Stimulated activated CD8-positive, alpha-beta memory T cell treated with anti-CD3 and anti-CD28 coated beads, Interleukin-4, amount 100 ng/mL, for 4 hours (primary cell): ENCODE measurements at places on chromosomes 13 and 19.
A peak's percentile ranks its signal among the peaks of the same experiment; 100 is the strongest.

GRCh38 chr13:112643759-112644459 is 45.9 kb upstream of the ATP11A start:
- no peak for DNase-seq

- DNase-seq, result no peak
Measured at GRCh38 chr13:46004491-46004890, 48.1 kb downstream of the ZC3H13 start.

DNA sequence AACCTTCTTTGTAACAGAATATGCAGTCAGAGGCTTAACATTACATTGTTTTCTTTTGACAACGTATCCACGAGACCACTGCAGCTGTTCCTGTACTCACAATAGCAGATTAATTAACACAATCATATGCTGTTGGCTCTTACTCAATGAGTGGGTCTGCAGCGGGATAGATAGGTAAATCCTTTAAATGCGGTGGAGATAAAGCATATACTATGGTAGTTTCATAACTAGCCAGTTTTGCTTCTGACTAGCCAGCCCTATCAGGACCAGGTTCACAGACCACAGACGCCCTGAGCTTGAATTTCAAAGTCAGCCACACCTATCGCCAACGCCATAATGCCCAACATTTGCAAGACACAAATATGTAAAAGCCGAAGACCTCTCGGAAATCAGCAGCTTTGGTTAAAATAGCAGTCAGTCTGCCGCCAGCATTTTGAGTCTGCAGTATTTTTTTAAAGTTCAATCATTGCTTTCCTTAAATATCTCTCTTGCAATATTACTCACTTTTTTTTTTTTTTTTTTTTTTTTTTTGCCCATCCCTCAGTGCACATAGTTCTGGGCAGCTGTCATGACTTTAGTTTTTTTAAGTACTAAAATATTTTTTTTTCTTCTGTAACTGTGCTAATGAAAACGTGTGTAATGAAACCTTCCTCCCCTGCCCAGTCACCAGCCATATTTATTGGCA is 120.5 kb downstream of the ZNF536 start:
- DNase-seq, result no peak

DNA sequence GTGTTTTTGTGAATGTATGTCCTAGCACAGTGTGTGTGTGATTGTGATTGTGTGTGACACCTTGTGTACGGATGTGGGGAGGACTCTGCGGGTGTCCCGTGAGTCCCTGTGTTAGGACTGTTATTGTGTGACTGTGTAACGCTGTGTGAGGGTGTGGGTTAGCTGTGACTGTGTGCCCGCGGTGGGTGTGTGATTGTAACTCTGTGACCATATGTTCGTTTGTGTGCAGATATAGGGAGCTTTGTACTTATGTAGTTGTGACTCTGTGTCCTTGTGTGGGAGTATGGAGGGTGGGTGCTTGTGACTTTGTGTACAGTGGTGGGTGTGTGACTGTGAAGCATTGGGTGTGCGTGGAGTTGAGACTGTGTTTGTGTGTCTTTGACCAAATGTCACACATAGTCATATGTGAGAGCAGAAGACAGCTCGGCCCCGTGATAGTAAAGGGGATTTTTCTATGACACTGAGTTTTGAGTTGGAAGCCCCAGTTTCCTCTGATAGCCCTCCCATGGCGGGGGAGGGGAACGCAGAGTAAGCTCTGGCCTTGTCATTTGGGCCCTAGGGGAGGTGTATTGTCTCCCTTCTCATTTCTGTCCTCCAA is 949 bp upstream of the ZNF260 start:
- DNase-seq, result peak; percentile 2

- no peak for DNase-seq
Measured at GRCh38 chr13:106517109-106517847, 18.2 kb downstream of the EFNB2 start.

GRCh38 chr13:89897681-89898080 is 1449.8 kb upstream of the MIR17HG start:
- DNase-seq, result no peak

DNA sequence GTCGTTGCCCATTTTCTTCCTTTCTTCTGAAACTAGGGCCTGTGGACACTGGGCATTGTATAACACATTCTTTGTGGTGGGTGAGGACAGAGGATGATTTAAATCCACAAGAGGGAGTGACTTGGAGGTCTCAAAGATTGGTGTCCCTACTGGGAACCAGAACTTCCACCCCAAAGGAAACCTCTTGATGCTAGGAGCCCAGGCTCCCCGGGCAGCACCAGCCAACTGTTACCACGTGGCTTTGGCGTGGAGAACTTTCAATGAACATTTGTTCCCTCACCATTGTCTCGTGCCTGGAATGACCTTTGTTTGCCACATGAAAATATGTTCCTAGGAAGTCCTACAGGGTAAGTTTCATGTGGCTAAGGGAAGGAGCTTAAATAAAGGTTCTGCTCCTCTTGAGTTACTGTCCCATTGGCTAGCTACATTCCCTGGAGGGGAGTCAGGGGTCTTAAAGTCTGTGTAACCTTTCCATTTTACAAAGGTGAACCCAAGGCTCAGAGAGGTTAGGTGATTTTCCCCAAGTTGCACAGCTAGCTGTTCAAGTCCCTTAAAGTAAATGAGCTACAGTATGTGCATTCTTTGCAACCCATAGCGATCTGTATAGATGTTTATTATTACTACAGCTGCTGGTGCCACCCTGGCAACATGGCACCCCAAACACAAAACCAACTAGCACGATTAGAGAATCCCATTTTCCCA is 5.0 kb upstream of the CDX2 start:
- DNase-seq, result no peak

GRCh38 chr13:43805681-43806128 is 18.9 kb upstream of the ENOX1 start:
- no peak for DNase-seq

- DNase-seq, result no peak
Measured at GRCh38 chr19:17830567-17831418, 9.5 kb upstream of the INSL3 start.

DNA sequence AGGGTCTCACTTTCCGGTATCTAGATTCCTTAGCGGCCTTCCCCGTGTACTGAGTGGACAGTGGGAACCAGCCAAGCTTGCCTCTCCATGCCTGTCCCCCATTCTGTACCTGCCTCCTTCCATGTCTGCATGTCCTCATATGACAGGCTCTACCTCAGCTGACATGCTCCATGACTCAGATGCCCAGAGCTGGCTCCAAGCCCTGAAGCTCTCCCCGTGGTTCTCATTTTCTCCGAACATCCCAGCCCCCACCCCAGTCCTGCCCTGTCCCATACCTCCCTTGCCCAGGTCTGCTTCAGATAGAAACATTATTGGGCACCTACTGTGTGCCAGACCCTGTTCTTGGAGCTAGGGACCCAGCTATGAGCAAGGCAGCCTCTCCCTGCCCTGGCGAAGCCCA is 17.1 kb upstream of the SHFL start:
- DNase-seq, result no peak

- DNase-seq, result no peak
Measured at GRCh38 chr19:38837656-38838121, 6.1 kb upstream of the ECH1 start.

DNA sequence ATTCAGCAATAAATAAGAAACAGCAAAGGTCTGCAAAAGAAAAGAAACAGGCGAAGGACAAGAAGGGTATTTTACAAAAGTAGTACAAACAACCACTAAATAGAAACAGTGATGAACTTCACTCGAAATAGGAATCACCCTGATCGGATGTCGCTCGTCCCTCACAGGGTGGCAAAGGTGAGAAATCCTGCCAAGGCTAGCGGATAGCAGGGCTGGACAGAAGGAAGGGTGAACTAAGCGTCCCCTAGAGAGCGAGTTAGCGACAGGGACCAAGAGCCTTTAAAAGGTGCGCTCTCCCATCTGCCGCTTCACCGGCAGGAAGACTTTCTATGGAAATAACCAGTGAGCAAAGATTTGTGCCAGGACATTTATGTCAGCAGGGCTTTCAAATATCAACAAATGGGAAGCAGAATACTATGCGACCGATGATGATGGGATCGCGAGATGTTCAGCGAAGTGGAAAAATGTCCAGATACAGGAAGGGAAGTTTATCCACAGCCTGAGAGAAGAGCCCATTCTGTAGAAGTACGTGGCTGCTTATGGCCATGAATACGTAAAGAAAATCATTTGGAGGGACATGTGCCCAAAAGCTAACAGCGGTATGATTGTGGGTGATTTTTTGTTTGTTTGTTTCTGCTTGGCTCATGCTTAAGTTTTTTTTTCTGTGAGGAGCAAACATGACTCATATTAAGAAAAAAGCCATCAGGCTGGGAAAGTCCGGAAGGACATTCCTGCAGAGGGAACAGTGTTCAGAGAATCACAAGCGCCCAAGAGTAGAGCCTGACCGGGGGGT is 18.9 kb downstream of the ELAVL1 start:
- DNase-seq, result no peak

- DNase-seq, result no peak
Measured at GRCh38 chr19:17220207-17220758, 5.1 kb downstream of the USE1 start.

GRCh38 chr19:42561512-42561911 is 33.2 kb downstream of the CEACAM8 start:
- DNase-seq, result no peak

- no peak for DNase-seq
Measured at GRCh38 chr19:1874554-1875185, 10.6 kb downstream of the ABHD17A start.

DNA sequence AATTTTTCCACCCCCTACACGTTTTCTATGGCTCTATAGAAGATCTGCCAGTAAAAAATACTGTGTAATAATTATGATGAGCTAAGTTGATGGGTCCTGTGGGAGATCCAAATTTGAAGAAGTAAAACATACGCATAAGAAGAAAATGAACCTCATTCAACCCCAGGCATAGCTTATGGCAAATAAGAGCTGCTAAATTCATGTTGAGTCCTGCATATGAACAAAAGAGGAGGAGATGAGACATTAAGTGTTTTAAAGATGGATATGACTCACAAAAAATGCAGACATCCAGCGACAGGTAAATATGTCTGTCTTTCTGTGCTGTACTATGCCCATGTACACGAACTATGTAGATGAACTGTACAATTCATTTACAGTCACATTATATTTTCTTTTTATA is 101.9 kb downstream of the LIG4 start:
- no peak for DNase-seq

- DNase-seq, result no peak
Measured at GRCh38 chr19:1373534-1374249, 10.0 kb upstream of the NDUFS7 start.

GRCh38 chr19:46924874-46925547 is 64.2 kb downstream of the ARHGAP35 start:
- no peak for DNase-seq

GRCh38 chr13:41707194-41707821 is 250.0 kb downstream of the RGCC start:
- DNase-seq, result no peak

DNA sequence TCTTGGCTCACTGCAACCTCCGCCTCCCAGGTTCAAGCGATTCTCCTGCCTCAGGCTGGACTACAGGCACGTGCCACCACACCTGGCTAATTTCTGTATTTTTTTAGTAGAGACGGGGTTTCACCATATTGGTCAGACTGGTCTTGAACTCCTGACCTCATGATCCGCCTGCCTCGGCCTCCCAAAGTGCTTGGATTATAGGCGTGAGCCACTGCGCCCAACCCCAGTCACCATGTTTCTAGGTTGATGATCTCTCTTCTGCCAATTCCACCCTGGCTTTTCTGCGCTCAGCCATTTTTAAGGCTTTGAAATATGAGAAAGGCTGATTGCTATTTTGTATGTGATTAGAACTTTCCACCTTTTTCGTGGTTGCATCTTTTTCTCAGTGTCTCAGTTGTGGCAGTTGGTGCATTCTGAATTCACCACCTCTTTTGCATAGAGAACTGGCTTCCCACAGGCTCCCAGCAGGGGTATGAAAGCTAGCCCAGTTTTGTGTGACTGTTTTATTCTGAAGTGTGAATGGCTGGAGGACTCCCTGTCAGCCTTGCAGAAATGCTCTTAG is 15.5 kb downstream of the CEACAM1 start:
- DNase-seq, result no peak

DNA sequence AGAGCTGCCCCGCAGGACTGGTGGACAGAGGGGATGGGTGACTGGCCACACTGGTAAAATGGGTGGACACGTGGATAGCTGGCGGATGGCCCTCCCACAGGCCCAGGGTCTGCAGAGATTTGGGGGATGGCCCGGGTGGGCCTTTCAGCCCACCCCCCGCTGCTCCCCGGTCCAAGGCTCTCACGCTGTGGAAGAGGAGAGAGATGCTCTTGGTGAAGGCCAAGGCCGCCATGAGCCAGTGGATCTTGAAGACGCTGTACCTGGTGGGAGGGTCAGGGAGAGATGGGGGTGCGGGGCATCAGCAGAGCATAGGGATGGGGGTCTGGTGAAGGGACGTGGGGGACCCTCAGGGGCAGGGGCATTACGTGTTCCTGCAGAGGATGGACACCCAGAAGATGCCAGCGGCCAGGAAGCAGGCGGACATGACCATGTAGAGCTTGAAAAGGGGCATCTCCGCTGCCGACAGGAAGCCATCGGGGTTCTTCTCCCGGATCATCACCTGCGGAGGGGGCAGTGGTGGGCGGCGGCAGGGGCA is 4.5 kb downstream of the GPR108 start:
- DNase-seq, result no peak

GRCh38 chr13:44622261-44622660 is 46.1 kb upstream of the TSC22D1 start:
- DNase-seq, result no peak

DNA sequence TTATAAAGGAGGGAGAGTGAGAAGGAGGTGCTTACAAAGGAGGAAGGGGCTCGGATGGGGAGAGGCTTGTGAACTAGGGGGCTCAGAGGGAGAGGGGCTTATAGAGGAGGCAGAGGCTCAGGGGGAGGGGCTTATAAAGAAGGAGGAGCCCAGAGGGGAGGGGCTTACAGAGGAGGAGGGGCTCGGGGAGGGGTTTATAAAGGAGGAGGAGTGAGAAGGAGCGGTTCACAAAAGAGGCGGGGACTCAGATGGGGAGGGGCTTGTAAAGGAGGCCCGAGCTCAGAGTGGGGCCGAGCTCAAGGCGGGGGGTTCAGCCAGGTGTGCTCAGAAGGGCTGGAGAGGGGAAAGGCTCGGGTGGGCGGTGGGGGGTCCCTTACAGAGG is 500 bp downstream of the SMIM24 start:
- DNase-seq, result no peak
